H7 (cell line): ENCODE measurements at places on chromosomes 11 and 22. TPM values are rescaled to one million over a fixed set of nuclear protein-coding genes. Genes with fewer than 3 reads are reported as not detected.

TIRAP gene
- 4.2 and 5.8 TPM in 2 replicates for total RNA-seq

MS4A6A gene
- total RNA-seq, result not detected in 2 replicates

OR8D1 gene
- not detected in 2 replicates for total RNA-seq

KCNK4 gene
- not detected in 2 replicates for total RNA-seq

OR51E2 gene
- total RNA-seq, result not detected in 2 replicates

ZC3H12C gene
- 0.69 and 1.7 TPM in 2 replicates for total RNA-seq

CBX7 gene
- total RNA-seq, result 4.5 and 5.4 TPM in 2 replicates

NXPE4 gene
- total RNA-seq, result not detected in 2 replicates

FLRT1 gene
- 0.94 and 1.7 TPM in 2 replicates for total RNA-seq

EXPH5 gene
- 1.2 and 1.9 TPM in 2 replicates for total RNA-seq

GRIA4 gene
- 1.2 and 1.3 TPM in 2 replicates for total RNA-seq

C11orf65 gene
- total RNA-seq, result 0.41 and 1.2 TPM in 2 replicates

DDI1 gene
- not detected in 2 replicates for total RNA-seq

GALNT18 gene
- 1.9 and 2.5 TPM in 2 replicates for total RNA-seq

TENM4 gene
- total RNA-seq, result 21.8 and 29.6 TPM in 2 replicates

CEND1 gene
- total RNA-seq, result 0.14 TPM in 1 of 2 replicates, not detected in the other

P2RX6 gene
- 0.26 and 0.31 TPM in 2 replicates for total RNA-seq

SYCE3 gene
- total RNA-seq, result not detected in 2 replicates

SLC37A2 gene
- 0.73 and 0.89 TPM in 2 replicates for total RNA-seq

PLEKHA7 gene
- 4.2 and 7.6 TPM in 2 replicates for total RNA-seq

TP53I11 gene
- total RNA-seq, result 34.6 and 46.9 TPM in 2 replicates

LMO2 gene
- 0.87 and 0.92 TPM in 2 replicates for total RNA-seq

TRMT2A gene
- 78.5 and 88.6 TPM in 2 replicates for total RNA-seq

CDC42BPG gene
- 2.3 and 2.6 TPM in 2 replicates for total RNA-seq

ELF5 gene
- total RNA-seq, result not detected in 2 replicates

C11orf42 gene
- total RNA-seq, result not detected in 2 replicates

ARHGEF17 gene
- 3.3 and 6.6 TPM in 2 replicates for total RNA-seq

KCNQ1OT1 gene
- 0.83 and 1.9 TPM in 2 replicates for total RNA-seq

APLNR gene
- 1.4 and 3.4 TPM in 2 replicates for total RNA-seq

SEC14L2 gene
- 1.7 and 4.2 TPM in 2 replicates for total RNA-seq
